Activated naive CD8-positive, alpha-beta T cell treated with anti-CD3 and anti-CD28 coated beads for 36 hours (primary cell): ENCODE measurements at places on chromosomes 12 and 14. TPM values are rescaled to one million over a fixed set of nuclear protein-coding genes. Genes with fewer than 3 reads are reported as not detected.

AVPR1A gene
- not detected for total RNA-seq

SLC6A15 gene
- total RNA-seq: 0.29 TPM

DNA sequence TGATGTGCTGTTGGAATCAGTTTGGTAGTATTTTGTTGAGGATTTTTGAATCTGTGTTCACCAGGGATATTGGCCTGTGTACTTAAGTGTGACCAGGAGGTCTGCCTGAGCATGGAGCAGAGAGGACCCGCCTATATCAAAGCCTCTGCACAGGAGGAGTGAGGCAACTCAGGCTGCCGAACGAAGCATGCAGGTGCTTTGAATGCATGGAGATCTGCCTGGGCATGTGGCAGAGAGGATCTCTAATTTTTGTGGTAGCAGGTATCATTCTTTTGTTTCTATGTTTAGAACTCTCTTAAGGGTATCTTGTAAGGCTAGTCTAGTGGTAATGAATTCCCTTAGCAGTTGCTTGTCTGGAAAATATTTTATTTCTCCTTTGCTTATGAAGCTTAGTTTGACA is 26.9 kb downstream of the RAB3IP start:
- no peak for DNase-seq

DNA sequence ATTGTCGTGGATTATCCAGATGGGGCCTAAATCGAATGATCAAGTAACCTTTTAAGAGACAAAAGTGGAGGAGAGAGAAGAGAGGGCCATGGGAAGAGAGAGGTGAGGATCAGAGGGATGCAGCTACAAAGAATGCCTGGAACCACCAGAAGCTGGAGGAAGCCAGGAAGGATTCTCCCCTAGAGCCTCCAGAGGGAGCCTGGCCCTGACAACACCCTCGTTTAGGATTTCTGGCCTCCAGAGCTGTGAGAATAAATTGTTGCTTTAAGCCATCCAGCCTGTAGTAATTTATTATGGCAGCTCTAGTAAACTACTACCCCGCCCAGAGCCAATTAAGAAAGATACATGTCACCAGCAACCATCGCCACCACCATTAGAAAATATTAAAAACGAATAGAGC is 46.2 kb upstream of the GSC start:
- no peak for DNase-seq

DNA sequence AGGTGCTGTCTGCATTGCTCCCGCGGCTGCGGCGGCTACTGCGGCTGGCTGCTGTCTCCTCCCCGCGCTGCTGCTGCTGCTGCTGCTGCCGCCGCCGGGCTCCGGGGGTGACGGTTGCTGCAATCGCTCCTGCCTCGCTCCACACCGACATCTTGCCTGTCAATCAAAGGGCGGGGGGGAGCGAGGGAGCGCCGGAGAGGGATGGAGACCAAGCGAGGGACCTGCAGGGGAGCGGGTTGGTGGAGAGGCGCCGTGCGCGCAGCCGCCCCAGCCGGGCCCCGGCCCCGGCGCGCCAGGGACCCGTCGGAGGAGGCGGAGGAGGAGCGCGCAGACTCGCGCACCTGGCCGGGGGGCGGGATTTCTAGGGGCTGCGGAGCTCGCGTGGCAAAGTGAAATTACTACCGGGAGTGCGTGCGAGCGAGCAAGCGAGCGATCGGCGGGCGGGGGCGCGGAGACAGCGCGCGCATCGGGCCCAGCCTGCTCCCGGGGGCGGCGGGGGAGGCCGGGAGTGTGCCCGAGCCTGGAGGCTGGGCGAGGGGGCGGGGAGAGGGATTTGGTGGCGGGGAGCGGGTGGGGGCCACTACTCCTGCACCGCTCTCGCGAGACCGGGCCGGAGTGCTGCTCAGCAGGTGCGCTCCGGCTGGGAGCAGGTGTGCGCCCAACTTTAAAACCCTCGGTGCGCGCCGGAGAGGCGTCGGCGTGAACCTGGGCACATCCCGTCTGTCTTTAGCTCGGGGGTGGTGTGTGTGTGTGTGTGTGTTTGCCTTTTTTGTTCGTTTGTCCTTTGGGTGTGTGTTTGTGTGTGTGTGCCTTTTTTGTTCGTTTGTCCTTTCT is at the start of gene KSR2:
Gene KSR2 (minus strand): TSS at position 165 of the 834 bp plus-strand sequence. CDS start 735 bp downstream, outside the sequence.
- peak; percentile 79 for DNase-seq

DNA sequence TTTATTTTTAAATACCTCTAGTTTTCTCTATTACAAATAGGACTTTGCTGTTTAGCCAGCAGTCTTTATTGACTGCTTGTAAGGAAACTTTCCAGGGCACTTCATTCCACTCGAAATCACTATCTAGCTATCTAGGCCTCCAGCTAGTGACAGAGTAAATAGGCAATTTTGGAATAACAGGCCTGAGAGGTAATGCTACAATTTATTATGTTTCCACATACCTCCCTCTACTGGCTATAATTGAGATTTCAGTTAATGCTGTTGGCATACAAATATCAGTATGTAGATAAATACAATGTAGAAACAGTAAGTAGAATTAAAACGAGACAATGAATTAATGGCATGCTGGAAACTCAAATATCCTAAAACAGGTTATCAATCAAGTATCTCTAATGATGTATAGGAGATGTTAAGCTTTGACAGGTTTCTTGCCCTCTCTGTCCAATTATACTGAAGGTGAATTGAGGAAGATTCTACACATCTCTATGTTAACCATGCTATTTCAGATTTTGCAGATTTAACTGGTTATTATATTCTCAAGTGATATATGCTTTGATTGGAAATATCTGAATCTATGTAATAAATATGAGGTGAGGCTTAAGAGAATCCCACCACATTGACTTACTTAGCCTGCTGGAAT is 7.2 kb downstream of the DTD2 start:
- no peak for DNase-seq

GRCh38 chr14:60544659-60545058 is 35.7 kb downstream of the SIX6 start:
- DNase-seq: no peak

- no peak for DNase-seq
Observed at GRCh38 chr14:34867199-34867598, 8.0 kb downstream of the BAZ1A start.

GRCh38 chr14:64736271-64737169 is 32.3 kb downstream of the PLEKHG3 start:
- no peak for DNase-seq

- no peak for DNase-seq
Observed at GRCh38 chr12:41436076-41436475, 248.0 kb downstream of the PDZRN4 start.

DNA sequence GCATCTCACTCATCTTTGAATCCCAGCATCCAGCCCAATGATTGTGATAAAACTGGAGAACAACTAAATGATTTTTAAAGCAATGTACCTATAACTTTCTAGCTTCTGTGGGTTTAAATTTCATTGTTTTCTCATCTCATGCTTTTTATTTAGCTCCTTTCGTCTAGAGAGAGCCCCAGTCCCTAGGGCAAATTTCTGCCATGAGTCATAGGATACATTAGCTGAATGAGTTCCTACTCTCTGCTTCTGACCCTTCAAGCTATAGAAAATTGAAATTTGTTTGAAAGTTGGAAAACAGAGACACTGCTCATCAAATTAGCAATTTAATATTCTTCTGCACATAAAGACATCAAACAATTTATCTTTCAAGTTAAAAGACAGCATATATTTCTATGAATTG is 113.9 kb downstream of the KIF21A start:
- no peak for DNase-seq
